Fibroblast of the aortic adventitia (primary cell): ENCODE measurements at places on chromosomes 6 and 20. TPM values are rescaled to one million over a fixed set of nuclear protein-coding genes. Genes with fewer than 3 reads are reported as not detected.

KCNK16 gene
- total RNA-seq: not detected in 2 replicates

ECT2L gene
- total RNA-seq: under 0.01 and 3.3 TPM in 2 replicates

ABHD12 gene
- 24.0 and 25.9 TPM in 2 replicates for total RNA-seq

CDH26 gene
- 0.09 TPM in 1 of 2 replicates, not detected in the other for total RNA-seq

MAS1 gene
- total RNA-seq: under 0.01 and 0.08 TPM in 2 replicates

DPPA5 gene
- not detected in 2 replicates for total RNA-seq

OXT gene
- not detected in 2 replicates for total RNA-seq

TAGAP gene
- not detected in 2 replicates for total RNA-seq

SLC2A10 gene
- total RNA-seq: 37.4 and 43.4 TPM in 2 replicates

BPIFB4 gene
- not detected in 2 replicates for total RNA-seq

SLCO4A1 gene
- 0.72 and 0.90 TPM in 2 replicates for total RNA-seq

DZANK1 gene
- 0.99 and 1.5 TPM in 2 replicates for total RNA-seq

C6orf141 gene
- total RNA-seq: 0.57 and 5.7 TPM in 2 replicates

KCNG1 gene
- 3.0 and 13.3 TPM in 2 replicates for total RNA-seq

SLC17A1 gene
- not detected in 2 replicates for total RNA-seq

RSPO4 gene
- not detected in 2 replicates for total RNA-seq

GGTLC1 gene
- total RNA-seq: not detected in 2 replicates

SLC22A16 gene
- total RNA-seq: 0.09 TPM in 1 of 2 replicates, not detected in the other

STK4 gene
- 20.8 and 41.6 TPM in 2 replicates for total RNA-seq

PRSS35 gene
- 3.5 and 4.7 TPM in 2 replicates for total RNA-seq

DOK5 gene
- total RNA-seq: 53.6 and 85.6 TPM in 2 replicates

FAM217A gene
- total RNA-seq: not detected in 2 replicates
